Liver (tissue), 10 donors: ENCODE measurements at places on chromosomes 5 and 9. TPM values are rescaled to one million over a fixed set of nuclear protein-coding genes. Genes with fewer than 3 reads are reported as not detected.
A peak's percentile ranks its signal among the peaks of the same experiment; 100 is the strongest.

- no peaks in the 10 kb centered on the region for H3K27me3 ChIP-seq
- H3K4me1 ChIP-seq = peaks cover 3% of the 10 kb centered on the region
- H3K4me3 ChIP-seq = no peak overlapping the region
These were observed 51.9 kb downstream of the NEURL1B start for GRCh38 chr5:172692981-172693380.

GRCh38 chr5:135973323-135974020, 18.7 kb upstream of the LECT2 start:
- no peaks in the 10 kb centered on the region for H3K27me3 ChIP-seq
- H3K4me3 ChIP-seq = no peak overlapping the region
- peak; percentile 50 for DNase-seq
- peaks cover 11% of the 10 kb centered on the region for H3K4me1 ChIP-seq

Gene FAM193B
- total RNA-seq = 14.3 TPM

DNA sequence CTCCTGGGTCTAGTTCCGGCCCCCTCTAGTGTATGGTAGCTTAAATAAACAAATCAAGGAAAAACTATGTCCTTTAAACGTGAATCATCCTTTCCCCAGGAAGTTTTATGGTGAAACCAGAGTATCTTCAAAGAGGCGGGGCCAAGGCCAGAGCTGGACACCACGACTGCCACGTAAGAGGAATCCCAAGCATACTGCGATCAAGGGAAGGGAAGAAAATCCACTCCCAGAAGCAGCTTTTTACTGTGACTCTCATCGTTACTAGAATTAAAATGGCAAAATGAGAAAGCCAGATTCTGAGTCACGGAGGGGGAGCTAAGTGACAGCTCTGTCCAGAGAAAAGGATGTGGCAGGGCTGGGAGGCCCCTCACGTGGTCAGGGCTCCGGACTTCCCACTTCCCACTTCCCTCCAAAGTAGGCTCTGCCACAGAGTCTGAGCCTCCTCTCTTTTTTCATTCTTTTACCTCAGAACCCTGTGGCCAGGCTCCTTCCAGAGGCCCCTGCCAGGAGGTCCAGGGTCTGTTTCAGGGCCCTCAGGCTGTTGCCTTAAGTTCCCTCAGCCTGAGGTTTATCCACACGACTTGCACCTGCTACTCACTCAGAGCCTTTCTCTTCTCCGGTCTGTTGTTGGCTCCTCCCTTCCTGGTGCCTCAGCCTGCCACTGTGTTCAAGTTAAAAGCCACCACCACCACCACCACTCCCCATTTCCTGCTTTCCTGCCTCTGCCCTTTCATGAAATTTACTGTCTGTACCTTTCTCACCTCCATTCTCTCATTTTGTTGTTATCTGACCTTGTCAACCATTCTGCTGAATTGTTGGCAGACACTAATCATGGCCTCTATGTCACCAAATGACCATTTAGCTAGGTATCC, 1.4 kb upstream of the GLRX start:
- H3K27me3 ChIP-seq = no peaks in the 10 kb centered on the region
- no peaks in the 10 kb centered on the region for H3K36me3 ChIP-seq
- H3K4me3 ChIP-seq = no peak overlapping the region
- peak overlapping the region; percentile 90 for H3K27ac ChIP-seq
- no peak for DNase-seq

GRCh38 chr9:121266906-121267650, 884 bp upstream of the GSN start:
- H3K27ac ChIP-seq = no peak overlapping the region
- H3K4me1 ChIP-seq = no peaks in the 10 kb centered on the region
- H3K27me3 ChIP-seq = no peaks in the 10 kb centered on the region
- no peaks in the 10 kb centered on the region for H3K36me3 ChIP-seq

DNA sequence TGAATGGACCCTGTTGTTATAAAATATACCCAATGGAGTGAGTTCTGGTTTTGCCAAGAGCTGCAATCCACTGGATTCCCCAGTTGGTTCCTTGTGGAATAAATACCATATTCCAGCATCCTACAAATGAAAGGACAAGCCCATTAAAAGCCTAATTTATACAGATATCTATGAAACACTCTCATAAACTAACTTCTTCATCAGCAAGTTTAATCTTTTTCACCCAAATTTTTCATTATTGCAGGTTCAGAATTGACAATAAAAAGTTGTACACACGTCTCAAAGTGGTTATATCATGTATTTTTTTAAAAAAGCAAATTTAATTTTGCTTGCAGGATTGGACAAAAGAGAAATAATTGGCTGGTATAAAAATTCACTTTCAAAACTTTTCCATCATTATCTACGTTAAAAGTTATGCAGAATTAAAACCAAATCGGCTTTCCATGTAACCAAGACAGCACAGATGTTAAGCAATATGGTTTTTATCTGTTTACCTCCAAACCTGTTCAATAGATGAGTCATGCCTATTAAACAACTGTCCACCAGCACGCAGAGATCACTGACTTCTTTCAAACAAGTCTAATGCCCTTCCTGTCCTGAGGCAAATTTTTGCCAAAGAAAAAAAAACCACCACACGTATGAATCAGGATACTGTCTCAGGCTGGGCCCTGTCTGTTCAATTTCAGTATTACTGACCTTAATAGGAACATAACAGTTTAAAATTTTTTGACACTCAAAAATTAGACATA, 42.5 kb downstream of the CEMIP2 start:
- no peak overlapping the region for H3K4me3 ChIP-seq
- peak overlapping the region; percentile 56 for H3K27ac ChIP-seq
- no peaks in the 10 kb centered on the region for H3K27me3 ChIP-seq
- peaks cover 26% of the 10 kb centered on the region for H3K4me1 ChIP-seq
- H3K36me3 ChIP-seq = peaks cover 47% of the 10 kb centered on the region
- no peak for DNase-seq

DNA sequence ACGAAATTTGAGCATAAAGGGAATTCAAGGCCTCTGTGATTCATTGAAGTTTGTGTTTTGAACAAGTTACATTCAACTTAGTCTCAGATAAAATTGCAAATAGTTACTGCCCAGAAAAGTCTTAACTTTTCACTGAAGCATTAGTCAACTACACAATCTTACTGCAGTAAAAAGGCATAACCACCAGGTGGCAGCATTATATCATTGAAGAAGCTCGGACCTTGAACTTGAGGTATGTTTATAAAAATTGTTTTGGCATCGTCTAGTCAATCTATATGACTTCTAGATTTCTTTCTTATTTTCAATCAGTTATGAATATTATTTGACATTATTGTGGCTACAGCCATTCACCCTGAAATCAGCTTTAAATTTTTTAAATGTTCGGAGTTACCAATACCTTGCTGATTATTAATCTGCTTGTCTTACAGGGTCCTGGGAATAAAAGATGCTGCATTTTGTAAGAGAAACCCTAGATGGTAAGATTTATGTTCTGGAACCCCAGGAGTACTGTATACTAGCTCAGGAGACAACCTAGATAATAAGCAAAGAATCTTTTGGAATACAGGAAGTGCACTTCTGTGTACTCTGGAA, 83.9 kb upstream of the GRAMD2B start:
- peaks cover 8% of the 10 kb centered on the region for H3K4me1 ChIP-seq
- H3K27me3 ChIP-seq = no peaks in the 10 kb centered on the region
- H3K36me3 ChIP-seq = no peaks in the 10 kb centered on the region
- no peak for DNase-seq
- H3K27ac ChIP-seq = no peak overlapping the region
- H3K4me3 ChIP-seq = no peak overlapping the region

DNA sequence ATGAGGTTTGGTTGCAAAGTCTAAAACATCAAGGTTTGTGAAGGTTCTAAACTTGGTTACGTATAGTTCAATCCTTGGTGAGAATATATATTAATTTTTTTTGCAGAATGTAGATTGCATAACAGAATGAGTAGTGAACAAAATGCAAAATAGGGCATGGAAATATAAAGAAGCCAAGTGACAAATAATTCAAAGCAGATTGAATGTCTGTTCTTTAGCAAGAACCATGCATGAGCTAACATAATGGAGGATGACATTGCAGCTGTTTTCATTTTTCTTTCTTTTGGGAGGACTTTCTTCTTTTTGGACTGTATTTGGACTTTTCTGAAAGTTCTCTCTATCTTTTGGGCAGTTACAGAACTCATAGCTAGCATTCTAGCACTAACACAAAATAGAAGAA, 194.8 kb upstream of the MRPS30 start:
- H3K27me3 ChIP-seq = no peaks in the 10 kb centered on the region
- H3K36me3 ChIP-seq = no peaks in the 10 kb centered on the region
- no peak overlapping the region for H3K4me3 ChIP-seq
- no peaks in the 10 kb centered on the region for H3K4me1 ChIP-seq
- no peak for DNase-seq
- H3K27ac ChIP-seq = no peak overlapping the region

- no peaks in the 10 kb centered on the region for H3K27me3 ChIP-seq
- H3K36me3 ChIP-seq = no peaks in the 10 kb centered on the region
- H3K27ac ChIP-seq = peak overlapping the region; percentile 95
- peaks cover 5% of the 10 kb centered on the region for H3K4me1 ChIP-seq
- DNase-seq = no peak
These were observed 379 bp upstream of the TICAM2 start for GRCh38 chr5:115602591-115603125.

Gene F12
- 256 TPM for total RNA-seq

- H3K4me1 ChIP-seq = peaks cover 9% of the 10 kb centered on the region
- no peak overlapping the region for H3K4me3 ChIP-seq
- DNase-seq = no peak
- no peaks in the 10 kb centered on the region for H3K36me3 ChIP-seq
- H3K27ac ChIP-seq = no peak overlapping the region
- H3K27me3 ChIP-seq = no peaks in the 10 kb centered on the region
These were observed 18.8 kb upstream of the RGS3 start for GRCh38 chr9:113444736-113445135.

- no peak overlapping the region for H3K27ac ChIP-seq
- H3K4me1 ChIP-seq = no peaks in the 10 kb centered on the region
- H3K4me3 ChIP-seq = no peak overlapping the region
- DNase-seq = no peak
- H3K36me3 ChIP-seq = no peaks in the 10 kb centered on the region
These were observed 33.2 kb downstream of the HMCN2 start for GRCh38 chr9:130298662-130299279.

DNA sequence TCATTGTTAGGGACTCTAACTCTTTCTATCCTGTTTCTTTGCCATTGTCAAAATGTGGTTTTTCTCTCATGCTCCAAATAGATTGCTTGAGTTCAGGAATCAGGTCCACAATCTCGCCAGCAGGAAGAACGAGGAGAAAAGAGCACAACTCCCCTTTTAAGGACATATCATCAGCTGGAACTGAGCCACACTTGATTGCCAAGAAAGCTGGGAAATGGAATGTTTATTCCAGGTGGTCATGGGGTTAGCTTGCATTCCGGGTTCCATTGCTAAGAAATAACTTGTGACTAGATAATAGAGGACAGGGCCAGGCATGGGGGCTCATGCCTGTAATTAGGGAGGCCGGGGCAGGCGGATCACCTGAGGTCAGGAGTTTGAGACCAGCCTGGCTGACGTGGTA, 32.4 kb upstream of the C9orf57 start:
- no peaks in the 10 kb centered on the region for H3K36me3 ChIP-seq
- H3K4me1 ChIP-seq = no peaks in the 10 kb centered on the region
- no peak for DNase-seq
- H3K4me3 ChIP-seq = no peak overlapping the region
- no peak overlapping the region for H3K27ac ChIP-seq

- peaks cover 10% of the 10 kb centered on the region for H3K4me1 ChIP-seq
- no peaks in the 10 kb centered on the region for H3K27me3 ChIP-seq
- H3K27ac ChIP-seq = no peak overlapping the region
- no peaks in the 10 kb centered on the region for H3K36me3 ChIP-seq
- H3K4me3 ChIP-seq = no peak overlapping the region
These were observed 148.3 kb downstream of the GAPVD1 start for GRCh38 chr9:125409637-125410521.

Gene PCDHGA1
- total RNA-seq = 0.05 TPM

DNA sequence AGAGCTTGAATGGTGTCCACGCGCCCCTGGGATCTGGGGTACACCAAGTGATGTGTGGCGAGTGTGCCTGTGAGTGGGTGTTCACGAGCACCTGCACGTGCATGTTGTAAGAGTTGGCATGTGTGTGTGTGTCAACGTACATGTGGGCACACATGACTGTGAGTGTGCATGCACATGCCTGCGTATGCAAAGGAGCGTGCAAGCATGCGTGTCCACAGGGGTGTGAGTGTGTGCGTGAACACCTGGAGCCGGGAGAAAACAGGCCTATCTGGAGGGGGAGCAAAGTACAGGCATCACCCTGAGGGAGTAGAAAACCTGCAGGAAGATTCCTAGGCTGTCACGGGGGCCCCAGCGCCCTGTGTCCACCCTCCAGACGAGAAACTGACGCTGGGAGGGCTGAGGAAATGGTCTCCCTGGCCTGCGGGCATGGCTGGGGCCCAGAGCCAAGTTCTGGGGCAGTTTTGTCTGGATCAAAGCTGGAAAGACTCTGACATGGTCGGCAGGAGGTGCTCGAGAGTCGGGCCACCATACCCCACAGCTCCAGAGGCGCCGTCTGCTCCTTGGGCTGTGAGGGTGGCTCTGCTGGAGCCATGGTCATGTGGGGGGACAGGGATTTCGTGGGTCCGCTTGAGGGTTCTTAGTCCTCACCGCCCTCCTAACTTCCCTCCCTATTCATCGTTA, 31.8 kb downstream of the PTGES start:
- no peaks in the 10 kb centered on the region for H3K4me1 ChIP-seq
- H3K36me3 ChIP-seq = no peaks in the 10 kb centered on the region
- no peak overlapping the region for H3K27ac ChIP-seq
- no peak overlapping the region for H3K4me3 ChIP-seq
